ENCODE measurements at places on chromosomes 13 and 19. TPM values are rescaled to one million over a fixed set of nuclear protein-coding genes. Genes with fewer than 3 reads are reported as not detected.

CGB1 gene
- total RNA-seq: not detected

CEACAM1 gene
- total RNA-seq: 8.3 TPM

ZNF665 gene
- 1.0 TPM for total RNA-seq

MCEMP1 gene
- 0.92 TPM for total RNA-seq

C19orf73 gene
- 1.4 TPM for total RNA-seq

ZNF534 gene
- not detected for total RNA-seq

CEACAM7 gene
- not detected for total RNA-seq

GCDH gene
- 65.8 TPM for total RNA-seq

ZNF491 gene
- 0.98 TPM for total RNA-seq

SIGLEC5 gene
- not detected for total RNA-seq

CRB3 gene
- total RNA-seq: 34.3 TPM

CLDN10 gene
- 4.0 TPM for total RNA-seq

TTC9B gene
- total RNA-seq: not detected

PNMA8A gene
- total RNA-seq: 0.17 TPM

TEX29 gene
- total RNA-seq: not detected

KLF5 gene
- total RNA-seq: 0.33 TPM

ZNF154 gene
- total RNA-seq: 2.2 TPM

DCLK1 gene
- total RNA-seq: 0.33 TPM

RFPL4A gene
- total RNA-seq: not detected

RFPL4AL1 gene
- total RNA-seq: not detected

ZIK1 gene
- total RNA-seq: 1.2 TPM

RNF225 gene
- not detected for total RNA-seq

GDF15 gene
- 0.42 TPM for total RNA-seq

SLITRK5 gene
- total RNA-seq: under 0.01 TPM

PPP5C gene
- total RNA-seq: 50.5 TPM

ZNF442 gene
- total RNA-seq: 2.8 TPM

PTH2 gene
- total RNA-seq: not detected

ZNF432 gene
- total RNA-seq: 2.8 TPM

KIR2DL1 gene
- total RNA-seq: not detected

SYDE1 gene
- total RNA-seq: 3.5 TPM

RDH8 gene
- not detected for total RNA-seq

KLF16 gene
- total RNA-seq: 4.4 TPM

RASGRP4 gene
- 2.4 TPM for total RNA-seq

THOP1 gene
- 45.6 TPM for total RNA-seq

ZNF560 gene
- total RNA-seq: not detected

ZNF724 gene
- 8.8 TPM for total RNA-seq

FAM124A gene
- total RNA-seq: 0.51 TPM

NALCN gene
- 0.09 TPM for total RNA-seq

KIR2DL3 gene
- not detected for total RNA-seq

CFAP97D2 gene
- total RNA-seq: not detected

MYH14 gene
- 27.7 TPM for total RNA-seq

ACP7 gene
- 0.05 TPM for total RNA-seq

ZNF135 gene
- total RNA-seq: 0.42 TPM

TINCR gene
- not detected for total RNA-seq

COL4A1 gene
- 68.5 TPM for total RNA-seq

ZNF540 gene
- total RNA-seq: 1.3 TPM

LIM2 gene
- total RNA-seq: not detected

FUT1 gene
- total RNA-seq: 1.3 TPM

NKPD1 gene
- total RNA-seq: not detected

RUBCNL gene
- 1.5 TPM for total RNA-seq

CGB8 gene
- not detected for total RNA-seq

CYSLTR2 gene
- total RNA-seq: 0.37 TPM
